ENCODE measurements at places on chromosomes 16 and 17.

- peak; percentile 63 for DNase-seq
These were observed 45.2 kb upstream of the STAC2 start for GRCh38 chr17:39270923-39271322.

DNA sequence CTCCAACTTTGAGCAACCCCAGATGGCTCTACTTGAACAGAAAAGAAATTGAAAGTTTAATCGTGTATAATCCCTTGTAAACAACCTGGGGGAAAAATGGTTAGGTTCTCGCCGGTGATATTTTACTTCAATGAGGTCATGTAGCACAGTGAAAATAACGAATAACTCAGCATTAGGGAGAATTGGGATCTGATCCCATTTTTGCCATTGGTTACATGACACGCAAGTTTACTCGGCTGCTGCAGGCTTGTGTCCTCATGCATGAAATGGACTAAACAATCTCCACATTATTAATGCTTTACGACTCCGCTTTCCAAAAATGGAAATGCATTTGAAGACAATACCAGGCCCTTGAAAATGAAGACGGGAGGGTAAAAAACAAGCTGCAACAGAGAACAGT is 45.5 kb upstream of the LRRC37A3 start:
- DNase-seq = no peak

DNA sequence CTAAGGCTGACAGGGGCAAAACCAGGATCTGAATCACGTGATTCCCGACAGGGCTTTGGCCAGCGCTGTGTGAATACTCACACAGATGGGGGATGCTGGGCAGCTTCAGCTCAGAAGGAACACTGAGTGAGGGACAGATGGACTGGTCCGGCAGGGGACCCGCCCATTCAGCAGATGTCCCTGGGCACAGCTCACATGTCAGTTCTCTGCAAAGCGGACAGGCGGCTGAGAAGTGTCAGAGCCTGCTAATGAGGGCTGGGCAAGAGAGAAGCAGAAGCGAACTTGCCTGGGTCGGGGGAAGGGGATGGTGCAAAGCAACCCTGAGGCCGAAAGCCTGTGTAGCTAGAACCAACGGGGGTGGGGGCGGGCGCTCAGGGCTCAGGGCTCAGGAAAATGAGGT is 11.9 kb upstream of the GLIS2 start:
- DNase-seq = no peak

GRCh38 chr17:8459107-8459506 is 23.4 kb downstream of the NDEL1 start:
- no peak for DNase-seq

DNA sequence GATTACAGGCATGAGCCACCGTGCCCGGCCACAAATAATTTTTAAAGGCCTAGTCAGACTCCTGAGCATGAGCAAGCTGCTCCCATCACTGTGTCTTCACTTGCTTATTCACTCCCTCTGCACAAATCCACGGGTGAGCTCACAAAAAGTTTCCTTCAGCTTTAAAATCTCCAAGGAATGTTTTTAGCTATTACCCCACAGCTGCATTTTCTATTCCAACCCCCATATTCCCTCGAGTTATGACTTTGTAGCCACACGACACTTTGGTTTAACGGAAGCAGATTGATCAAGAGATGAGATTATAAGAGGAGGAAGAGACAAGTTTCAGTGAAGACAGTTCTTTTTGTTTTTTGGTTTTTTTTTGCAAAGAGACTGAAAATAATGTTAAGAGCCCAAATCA is 49.1 kb upstream of the SLC25A19 start:
- peak; percentile 42 for DNase-seq

DNA sequence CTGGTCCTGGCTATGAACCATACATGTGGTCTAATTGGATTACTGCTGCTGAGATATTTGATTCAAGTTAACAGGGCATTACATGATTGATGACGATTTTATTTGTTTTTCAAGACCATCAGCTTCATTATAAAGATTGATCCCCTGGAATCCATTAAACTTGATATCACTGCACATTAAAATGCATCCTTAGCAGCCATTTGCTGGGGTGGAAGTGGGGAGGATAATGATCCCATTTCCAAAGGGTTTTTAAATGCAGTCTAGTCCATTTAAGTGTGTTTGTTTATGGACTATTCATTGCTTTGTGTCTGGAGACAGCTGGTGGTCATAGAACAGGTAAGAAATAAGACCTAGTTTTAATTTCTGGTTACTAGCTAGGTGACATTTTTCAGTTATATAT is 40.9 kb downstream of the ADAMTS18 start:
- no peak for DNase-seq

DNA sequence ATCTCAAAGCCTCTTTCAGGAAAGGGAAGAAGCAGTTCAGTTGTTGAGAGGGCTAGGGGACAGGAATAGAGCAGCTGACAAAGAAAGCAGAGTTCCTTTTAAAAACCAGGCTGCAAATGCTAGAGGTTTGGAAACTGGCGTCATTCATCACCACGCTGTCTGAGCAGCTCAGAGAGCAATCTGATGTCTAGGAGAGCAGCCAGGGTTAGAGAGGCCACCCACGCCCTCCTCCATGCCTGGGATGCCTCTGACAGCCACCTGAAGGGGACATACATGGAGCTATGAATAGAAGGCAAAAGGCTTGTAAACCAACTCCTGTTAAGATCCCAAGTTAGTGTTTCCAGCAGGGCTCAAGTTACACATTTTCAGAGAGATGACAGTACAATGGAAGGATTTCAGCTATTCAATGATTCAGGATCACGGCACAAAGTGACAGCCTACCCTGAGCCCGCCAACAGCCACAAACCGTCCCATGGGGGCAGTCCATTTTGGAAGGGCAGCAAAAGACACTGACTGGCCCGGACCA is 12.4 kb downstream of the RAB5C start:
- DNase-seq = peak; percentile 68

- no peak for DNase-seq
These were observed 7.2 kb downstream of the GRB2 start for GRCh38 chr17:75398279-75398678.

DNA sequence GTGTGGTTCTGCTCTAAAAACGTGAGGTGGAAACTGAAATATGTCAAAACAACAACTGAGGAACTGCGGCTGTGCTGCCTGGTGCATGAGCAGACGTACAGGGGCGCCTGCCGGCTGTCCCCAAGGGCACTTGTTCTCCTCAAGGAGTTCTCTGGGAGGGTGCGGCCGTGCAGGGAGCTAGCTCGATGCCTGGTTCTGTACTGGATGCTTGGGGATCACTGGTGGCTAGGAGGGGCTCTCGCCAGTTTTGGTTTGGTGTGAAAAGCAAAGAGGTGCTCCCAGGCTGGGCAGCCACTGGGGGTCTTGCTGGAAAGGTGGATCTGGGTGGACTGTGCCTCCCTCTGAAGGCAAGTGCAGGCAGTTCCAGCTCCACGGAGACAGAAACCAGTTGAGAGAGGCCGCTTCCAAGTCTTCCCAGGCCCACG is 41.9 kb upstream of the ATP2A3 start:
- DNase-seq = no peak

DNA sequence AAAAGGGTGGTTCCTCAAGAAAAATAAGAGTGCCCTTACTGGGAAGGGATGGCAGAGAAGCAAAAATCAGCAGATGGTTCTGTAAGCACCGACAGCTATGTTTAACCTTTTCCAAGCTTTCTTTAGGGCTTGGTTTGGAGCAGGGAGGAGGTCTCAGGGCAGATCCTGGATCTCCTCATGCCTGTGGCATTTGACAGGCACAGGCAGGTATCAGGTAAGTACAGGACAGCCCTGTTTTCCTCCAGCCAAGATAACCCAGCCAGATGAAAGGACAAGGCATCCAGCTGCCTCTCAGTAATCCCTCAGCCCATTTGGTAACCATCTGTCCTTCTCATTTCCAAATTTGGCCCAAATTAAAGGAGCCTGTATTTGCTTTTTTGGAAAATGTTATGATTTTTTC is 141.5 kb downstream of the TOX3 start:
- DNase-seq = no peak

GRCh38 chr17:39114723-39115122 is 36.7 kb downstream of the PLXDC1 start:
- DNase-seq = peak; percentile 55

DNA sequence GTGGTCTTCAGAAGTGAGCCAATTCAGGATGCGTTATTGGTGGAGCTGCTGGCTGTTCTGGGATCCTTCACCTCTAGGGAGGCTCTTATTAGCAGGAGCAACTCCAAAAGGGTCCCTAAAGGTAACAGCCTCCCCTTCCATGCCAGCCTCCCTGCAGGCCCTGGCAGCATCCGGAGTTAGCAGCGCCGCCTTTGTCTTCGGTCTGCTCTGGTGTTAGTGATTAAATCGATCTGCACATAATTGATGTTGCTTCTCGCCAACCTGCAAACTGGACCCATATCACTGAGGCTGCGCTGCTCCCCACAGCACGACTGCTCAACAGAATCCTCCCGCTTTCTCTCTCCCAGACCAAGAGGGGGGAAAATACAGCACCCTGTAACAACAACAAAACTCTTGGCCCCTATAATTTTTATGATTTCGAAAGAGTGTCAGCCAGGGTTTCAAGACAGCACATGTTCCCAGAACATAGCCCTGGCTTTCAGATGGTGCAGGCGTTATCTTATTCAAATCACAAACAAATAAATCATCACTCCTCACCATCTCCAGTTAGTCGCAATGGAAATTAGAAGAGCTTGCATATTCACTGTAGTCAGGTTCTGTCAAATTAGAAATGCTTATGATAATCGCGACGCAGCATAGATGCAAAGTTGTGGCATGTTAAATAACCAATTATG is 76.0 kb downstream of the IRX3 start:
- no peak for DNase-seq

DNA sequence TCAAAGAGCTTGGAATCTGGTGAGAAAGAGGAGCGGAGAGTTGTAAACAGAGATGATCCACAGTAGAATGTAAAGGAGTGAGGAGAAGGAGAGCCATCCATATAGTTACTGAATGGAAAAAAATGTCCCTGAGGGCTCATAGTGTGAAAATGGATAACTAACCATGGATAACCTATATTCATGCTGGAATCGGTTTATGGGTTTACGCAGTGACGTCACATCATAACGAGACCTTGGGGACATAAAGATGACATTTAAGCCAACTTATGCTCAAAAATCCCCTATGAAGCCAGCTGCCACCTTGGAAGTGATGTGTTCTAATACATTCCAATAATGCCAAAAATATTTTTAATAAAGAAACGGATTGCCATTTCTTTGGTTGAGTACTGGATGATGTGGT is 22.5 kb downstream of the IRX6 start:
- DNase-seq = no peak

DNA sequence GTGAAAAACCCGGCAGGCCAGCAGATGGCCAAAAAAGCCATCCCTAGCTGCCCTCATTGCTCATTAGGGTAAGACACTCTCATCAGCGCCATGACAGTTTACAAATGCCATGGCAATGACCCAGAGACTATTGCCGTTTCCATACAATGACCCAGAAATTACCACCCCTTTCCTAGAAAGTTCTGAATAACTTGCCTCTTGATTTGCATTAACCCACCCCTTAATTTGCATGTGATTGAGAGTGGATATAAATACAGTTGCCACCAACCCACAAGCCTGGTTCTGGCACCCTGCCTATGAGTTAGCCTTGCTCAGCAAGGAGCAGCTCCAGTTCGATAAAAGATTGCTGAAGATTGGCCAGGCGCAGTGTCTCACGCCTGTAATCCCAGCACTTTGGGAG is 16.1 kb upstream of the C16orf54 start:
- DNase-seq = no peak

DNA sequence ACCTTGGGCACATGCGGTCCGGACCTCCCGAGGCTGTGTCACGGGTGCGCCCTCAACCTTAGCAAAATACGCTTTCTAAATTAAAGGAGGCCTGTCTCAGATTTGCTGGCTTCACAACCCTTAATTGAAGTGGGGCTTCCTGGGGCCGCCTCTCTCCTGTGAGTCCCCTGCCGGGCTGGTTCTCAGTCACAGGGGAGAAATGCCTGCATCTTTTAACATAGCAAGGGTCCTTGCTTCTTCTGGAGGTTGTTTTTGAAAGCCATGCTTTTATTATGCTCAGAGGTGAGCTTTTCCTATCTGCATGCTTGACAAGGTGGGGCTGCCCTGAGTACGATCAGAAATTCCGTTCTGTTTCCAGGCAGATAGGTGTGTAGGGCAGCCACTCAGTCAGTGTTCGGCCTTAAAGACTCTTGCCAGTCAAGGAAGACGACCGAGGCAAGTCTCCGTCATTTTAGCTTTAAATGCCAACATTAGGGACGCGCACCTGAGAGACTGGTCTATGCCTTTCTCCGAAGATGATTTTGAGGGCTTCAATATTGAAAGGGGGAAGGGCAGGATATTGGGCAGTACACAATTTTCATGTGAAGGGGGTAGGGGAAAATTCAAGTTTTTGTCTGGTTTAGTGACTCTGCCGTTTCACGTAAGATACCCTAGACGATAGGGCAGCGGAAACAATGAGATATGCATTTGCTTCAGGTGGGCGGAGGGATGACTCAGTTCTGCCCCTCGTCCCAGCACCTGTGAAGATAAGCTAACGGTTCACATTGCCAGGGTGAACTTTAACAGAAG is 5.5 kb upstream of the SLC7A5 start:
- DNase-seq = no peak

- DNase-seq = peak; percentile 75
These were observed 7.8 kb upstream of the EVI2A start for GRCh38 chr17:31329221-31329620.

- DNase-seq = peak; percentile 92
These were observed 53.6 kb downstream of the WNT3 start for GRCh38 chr17:46764709-46765401.
